ENCODE measurements at places on chromosomes 6 and 20.

- DNase-seq, result no peak
Measured at GRCh38 chr6:111994791-111995190, 59.1 kb upstream of the CCN6 start.

- no peak for DNase-seq
Measured at GRCh38 chr6:3196770-3197169, 30.7 kb downstream of the TUBB2B start.

DNA sequence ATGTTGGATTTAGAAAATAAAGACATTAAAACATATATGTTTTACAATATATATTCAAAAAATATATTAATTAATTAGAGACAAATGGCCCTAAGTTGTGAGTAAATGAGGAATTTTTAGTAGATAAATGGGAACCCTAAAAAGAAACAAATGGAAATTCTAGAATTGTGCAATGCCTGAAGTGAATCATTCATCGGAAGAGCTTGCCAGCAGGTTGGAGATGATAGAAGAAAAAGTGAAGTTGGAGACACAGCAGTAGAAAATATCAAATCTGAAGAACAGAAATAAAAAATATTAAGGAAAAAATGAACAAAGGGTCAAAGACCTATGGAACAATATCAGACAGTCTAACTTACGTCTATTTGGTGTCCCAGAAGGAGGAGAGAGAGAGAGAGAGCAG, 109.4 kb upstream of the NEDD9 start:
- no peak for DNase-seq

GRCh38 chr6:146851837-146852236, 253.1 kb downstream of the ADGB start:
- DNase-seq, result no peak

DNA sequence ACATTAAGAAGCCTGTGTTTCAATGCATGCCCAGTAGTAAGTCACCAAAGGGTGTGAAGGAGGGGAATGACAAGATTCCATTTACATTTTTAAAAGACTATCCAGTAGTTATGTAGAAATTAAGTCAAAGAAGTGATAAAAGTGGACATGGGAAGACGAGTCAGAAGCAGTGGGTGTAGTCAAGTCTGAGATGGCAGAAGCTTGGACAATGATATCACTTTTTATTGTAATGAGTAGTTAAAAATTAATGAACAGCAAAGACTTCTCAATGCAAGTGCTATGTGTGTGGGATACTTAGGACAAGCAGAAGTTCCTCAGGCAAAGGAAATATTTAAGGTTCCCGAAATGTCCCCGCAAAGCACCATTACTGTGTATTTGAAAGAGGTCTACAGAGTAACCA, 156.0 kb downstream of the DST start:
- no peak for DNase-seq

DNA sequence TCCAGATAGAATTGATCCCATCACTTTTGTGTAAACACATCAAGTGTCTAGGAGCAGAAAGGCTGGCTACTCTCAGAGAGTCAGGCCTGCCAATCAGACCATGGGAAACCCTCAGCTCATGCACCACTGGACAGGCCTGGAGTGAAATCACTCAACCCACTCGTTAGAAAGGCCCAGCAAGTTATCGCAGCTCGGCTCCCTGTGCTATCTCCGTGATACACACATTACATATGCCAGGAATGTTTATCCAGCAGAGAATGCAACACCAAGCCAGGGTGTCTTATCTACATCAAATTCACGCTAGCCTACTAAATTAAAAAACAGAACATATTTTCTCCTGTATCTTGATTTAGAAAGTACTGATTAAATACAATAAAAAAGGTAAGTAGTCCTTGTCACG, 232.4 kb upstream of the FOXQ1 start:
- no peak for DNase-seq

GRCh38 chr6:138397128-138398122, 6.6 kb upstream of the HEBP2 start:
- no peak for DNase-seq

- no peak for DNase-seq
Measured at GRCh38 chr20:21920211-21920610, 214.7 kb downstream of the PAX1 start.

- DNase-seq, result no peak
Measured at GRCh38 chr20:50520222-50520880, 10.2 kb downstream of the PTPN1 start.

DNA sequence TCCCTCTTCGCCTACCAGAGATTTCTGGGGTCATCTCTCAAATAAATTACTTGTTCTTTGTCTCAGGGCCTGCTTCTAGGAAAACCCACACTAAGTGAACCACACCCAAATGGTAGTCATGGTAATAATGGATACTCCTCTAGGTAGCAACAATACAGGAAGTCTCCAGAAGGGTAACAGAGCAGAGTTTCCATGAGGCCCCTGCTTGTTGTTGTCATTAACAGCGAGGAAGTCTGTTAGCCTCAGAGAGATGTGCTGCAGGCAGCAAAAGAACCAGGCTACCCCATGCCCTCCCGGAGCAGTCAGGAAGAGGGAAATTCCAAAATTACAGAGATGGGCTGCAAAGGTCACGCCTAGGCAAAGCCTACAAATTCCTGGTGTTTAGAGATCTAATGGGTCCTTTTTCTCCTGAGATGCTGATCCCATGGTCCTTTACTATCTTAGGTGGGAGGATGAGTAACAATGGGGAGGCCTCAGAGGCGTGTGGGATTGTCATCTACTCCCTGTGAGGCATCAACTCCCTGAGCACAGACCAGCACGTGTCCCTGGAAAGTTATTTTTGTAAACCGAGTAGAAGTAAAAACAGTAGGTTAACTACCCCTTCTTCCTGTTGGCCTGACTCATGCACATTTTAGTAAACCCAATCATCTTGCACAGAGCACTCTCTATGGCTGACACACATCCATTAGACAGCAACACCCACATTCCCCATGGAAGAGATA, 10.1 kb downstream of the ISM1 start:
- DNase-seq, result no peak

DNA sequence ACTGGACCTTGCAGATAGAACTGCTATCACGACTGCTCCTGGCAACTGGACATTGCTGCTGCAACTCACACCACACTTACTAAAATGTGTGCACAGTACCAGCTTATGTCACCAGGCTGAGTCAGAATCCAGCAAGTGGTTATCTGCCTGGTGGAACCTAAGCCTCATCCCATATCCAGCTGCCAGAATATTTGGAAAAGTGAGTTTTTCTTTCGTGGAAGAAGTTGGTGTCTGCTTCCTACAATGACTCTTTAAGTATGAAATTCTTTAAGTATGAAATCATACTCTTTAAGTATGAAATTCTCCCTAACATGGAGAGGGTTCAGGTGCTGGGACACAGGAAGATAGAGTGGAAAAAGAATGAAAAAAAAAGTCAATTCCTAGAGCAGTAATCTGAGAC, 16.4 kb upstream of the POLR1H start:
- no peak for DNase-seq

GRCh38 chr6:143323729-143324470, 126.6 kb downstream of the ADAT2 start:
- DNase-seq, result no peak

GRCh38 chr20:48736231-48736630, 91.6 kb downstream of the PREX1 start:
- DNase-seq, result no peak

DNA sequence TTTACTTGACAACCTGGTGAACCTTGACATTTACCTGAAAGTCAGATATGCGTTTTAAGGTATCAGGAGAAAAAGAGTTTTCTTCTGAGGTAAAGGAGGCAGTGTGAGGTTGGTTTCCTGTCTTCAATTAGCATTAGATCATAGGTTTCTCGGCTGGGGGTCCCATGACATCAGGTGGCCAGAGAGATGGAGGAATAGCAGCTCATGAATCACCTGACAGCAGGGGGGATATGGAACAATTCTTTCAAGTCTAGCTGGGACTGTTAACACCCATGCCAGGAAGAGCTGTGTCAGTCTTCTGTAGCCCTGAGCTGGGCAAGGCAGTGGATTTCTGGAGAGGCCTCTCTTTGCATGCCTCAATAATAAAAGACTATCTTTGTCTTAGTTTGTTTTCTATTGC, 108.0 kb upstream of the TMEM170B start:
- no peak for DNase-seq

DNA sequence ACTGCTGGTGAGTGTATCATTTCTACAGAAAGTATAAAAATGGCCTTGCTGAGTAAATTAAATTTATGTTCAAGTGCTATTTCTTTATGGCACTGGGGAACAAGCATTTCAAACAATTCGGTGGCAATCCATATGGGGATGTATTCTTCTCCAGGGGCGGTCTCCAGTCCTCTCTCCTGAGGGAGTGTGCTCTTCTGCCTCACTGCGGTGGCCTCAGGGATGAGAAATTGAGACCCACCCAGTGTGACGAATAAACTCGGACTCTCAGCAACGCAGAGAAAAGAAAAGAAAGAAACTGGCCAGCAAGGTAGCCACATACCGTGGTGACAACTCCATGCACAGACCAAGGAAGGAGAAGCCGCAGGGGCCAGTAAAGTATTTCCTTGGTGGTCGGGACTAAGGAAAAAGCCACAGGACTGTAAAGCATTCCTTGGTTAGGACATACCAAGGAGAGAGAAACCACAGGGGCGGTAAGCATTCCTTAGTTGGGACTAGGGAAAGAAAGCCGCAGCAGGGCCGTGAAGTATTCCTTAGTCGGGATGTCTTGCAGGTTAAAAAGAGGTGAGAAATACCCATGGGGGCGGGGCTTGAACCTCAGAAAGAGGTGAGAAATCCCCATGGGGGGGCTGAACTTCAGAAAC, 13.6 kb upstream of the GOPC start:
- DNase-seq, result no peak

DNA sequence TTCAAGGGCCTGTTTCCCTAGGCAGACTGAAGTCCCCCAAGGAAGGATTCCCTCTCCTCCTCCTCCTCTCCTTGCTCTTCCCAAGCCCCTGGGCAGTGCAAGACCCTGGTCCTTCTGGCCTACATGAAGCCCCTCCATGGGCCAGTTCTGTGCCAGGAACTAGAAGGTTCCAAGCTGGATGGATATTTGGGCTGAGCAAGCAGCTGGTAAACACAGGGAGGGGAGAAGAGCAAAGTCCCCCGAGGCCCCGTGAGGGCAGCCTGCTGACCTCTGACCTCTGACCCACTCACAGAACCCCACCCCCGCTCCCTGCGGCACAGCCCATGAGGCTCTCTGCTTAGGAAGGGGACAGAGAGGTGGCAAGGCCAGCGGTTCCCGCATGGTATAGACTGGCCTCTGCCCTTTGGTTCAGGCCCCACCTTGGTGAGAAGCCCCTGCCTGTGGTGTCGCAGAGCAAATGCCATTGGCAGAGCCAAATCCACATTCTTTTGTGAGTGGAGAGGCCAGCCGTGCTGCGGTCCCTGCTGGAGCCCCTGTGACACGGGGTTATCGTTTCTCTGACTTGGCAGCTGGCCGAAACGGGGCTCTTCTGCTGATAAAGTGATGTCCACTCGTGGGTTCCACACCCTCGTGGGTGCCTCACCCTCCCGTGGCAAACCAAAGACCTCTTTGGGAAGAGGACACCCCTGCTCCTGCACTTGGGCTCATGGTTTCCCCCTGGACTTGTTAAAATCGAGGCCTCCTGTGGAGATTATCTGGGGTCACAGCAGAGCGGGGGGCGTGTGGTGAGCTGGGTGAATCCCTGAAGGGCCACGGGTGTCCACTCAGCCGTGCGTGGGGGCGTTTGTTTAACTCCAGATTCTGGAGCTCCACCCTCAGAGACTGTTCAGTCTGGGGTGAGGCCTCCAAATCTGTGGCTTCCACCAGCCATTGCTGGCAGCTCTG, 2.1 kb upstream of the CHRNA4 start:
- DNase-seq, result no peak

DNA sequence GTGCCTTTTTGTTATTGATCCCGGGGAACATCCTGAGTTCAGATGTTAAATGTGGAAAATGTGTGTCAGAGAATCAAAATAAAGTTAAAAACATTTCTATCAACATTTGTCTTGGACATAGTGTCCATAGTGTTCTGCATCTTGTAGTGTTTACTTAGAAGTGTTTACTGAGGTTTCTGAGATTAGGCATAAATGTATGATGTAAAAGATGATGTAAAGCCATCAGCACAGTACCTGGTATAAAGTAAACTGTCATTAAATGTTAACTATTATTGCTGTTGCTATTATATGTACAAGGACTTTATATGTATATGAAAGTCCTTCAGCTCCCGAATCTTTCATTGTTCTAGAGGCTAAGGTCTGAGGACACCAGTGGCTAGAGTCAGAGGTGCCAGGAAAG, 28.2 kb upstream of the VEGFA start:
- DNase-seq, result no peak

DNA sequence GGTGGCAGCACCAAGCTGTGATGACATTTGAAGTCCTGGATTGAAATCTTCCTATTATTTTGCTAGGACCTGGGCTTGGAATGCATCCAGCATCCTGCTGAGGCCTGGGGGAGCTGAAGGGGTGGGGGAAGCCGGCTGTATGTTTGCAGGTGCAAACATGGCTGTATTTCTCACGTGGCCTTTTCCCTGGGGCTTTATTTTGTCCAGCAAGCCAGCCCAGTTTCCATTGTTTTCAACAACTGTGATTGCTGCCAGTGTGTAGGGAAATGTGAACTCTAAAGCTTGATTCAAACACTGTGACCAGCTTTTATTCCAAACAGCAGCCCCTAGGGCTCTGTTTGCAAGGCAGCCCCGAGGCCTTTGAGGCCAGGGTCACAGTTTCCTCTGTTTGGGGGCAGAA, 683.0 kb downstream of the DHX35 start:
- DNase-seq, result no peak

DNA sequence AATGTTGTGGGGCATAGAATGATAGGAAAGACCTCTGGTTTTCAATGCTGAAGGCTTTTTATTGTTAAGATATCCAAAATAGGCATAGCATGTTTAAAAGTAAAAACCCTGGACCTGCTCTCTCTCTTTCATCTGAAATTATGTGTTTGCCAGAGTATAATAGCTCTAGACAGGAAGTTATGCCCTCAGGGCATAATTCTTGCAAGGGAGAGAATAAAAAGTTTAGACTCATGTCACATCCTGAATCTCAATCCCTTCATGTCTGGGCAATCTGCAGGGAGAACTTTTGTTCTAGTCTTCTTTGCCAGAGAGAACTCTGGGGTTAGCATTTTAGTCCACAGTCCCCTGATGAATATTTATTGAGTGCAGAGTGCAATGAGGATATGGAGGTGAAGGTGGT, 297.3 kb upstream of the FLRT3 start:
- DNase-seq, result no peak

DNA sequence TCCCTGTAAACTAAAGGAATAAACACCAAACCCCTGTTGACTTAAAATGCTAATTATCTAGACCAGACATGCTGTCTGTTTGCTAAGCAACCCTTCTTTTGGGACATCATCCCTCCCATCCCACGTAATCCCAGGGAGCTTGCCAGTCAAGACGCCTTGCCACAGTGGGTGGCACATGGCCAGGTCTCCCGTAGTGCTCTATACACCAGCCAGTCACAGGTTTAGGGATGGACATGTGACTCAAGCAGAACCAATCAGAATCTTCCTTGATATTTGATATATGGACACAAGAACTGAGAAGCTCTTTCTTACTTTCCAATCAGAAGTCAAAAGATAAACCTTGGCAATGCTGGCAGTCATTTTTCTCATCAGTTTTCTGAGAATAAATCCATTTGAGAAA, 60.0 kb downstream of the CNKSR3 start:
- no peak for DNase-seq

GRCh38 chr20:54208548-54209176, 775 bp downstream of the PFDN4 start:
- DNase-seq, result peak; percentile 41
